ENCODE measurements at places on chromosomes 16 and 17.

DNA sequence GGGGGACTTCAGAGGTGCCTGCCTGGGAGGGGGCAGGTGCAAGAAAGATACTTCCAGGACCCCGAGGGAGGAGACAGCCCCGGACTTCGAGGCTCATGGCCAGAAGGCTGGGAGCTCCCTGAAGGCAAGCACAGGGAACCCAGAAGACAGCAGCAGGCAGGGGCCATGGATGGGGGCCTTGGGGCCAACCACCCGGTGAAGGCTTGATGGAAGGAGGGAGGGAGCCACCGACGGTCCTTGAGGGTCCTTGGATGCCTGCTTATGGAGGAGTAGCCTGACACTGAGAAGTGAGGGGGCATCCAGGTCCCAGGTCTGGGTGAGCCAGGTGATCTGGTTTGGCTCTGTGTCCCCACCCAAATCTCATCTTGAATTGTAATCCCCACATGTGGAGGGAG is 89.7 kb downstream of the SEC14L1 start:
- no peak for DNase-seq

- DNase-seq = no peak
Observed at GRCh38 chr16:48434653-48435317, 49.6 kb upstream of the SIAH1 start.

DNA sequence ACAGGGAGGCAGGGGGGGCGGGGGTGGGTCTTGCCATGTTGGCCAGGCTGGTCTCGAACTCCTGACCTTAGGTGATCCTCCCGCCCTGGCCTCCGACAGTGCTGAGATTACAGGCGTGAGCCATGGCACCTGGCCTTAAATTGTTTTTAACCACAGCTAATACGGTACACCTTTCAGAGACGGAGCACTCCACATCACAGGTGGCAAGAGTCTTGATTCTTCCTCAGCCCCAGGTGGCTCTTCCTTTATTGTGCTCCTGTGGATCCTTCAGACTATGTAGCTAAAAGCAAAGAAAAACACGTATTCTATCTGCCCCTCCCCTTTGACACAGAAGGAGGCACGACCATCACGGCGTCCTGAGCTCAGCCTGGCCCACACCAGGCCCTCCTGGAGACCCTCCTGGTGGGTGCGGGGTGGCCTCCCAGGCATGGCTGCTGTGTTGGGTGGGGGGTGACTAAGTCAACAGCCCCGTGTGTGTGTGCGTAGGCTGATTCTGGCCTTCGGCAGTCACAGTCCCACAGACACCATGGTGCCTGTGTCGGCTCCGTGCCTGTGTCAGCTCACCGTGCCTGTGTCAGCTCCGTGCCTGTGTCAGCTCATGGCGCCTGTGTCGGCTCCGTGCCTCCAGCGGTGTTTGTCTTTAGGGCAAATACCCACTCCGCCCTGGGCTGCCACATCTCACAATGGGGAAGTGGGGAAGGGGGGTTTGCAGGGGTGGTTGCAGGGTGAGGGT is 10.8 kb upstream of the SECTM1 start:
- DNase-seq = no peak

GRCh38 chr17:82457073-82457928 is 1.2 kb upstream of the NARF start:
- DNase-seq = no peak

DNA sequence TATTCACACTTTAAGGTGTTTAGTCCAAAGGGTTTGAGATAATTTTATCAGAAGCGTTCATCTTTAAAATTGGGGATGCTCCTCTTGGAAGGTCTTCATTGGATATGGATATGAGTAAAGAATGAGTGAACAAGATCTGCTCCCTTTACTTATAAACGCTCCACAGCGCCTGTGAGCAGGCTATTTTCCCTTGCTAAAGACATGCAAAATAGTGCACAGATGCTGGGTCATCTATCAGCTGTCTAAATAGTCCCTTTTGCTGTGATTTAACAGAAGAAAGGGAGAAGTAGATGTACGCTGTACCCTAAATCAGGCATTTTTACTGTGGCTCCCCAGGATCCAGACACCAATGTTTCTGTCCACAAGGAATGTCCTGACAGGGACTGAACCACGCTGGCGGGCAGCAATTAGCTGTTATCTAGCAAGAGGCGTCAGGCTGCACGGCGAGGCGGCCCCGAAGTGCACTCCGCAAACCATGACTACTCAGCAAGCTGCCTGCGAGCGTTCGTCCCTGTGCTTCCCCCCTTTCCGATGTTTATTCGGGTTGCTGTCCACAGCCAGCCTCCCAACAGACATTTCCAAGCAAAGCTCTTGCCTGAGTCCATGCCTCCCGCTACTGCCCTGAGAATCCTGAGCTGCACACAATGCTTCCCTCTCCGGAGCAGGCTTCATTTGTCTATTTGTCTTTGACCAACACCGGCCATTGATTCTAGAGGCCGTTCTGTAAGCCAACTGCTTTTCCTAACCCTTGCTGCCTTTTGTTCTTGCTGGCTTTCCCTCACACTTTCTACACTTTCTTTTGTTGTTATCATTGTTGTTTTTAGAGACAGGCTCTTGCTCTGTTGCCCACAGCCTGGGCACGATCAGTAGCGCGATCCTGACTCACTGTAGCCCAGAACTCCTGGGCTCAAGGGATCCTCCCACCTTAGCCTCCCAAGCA is 55.7 kb upstream of the CNEP1R1 start:
- DNase-seq = no peak

GRCh38 chr16:21524068-21524751 is 75.2 kb upstream of the METTL9 start:
- DNase-seq = no peak

- DNase-seq = no peak
Observed at GRCh38 chr17:8189041-8189710, 804 bp downstream of the BORCS6 start.

Data from GM12891 (cell line).